Aorta (tissue), 5 donors: ENCODE measurements at places on chromosomes 1 and 21. TPM values are rescaled to one million over a fixed set of nuclear protein-coding genes. Genes with fewer than 3 reads are reported as not detected.

Gene SPRR2G
- not detected for polyA plus RNA-seq

Gene MFAP2
- polyA plus RNA-seq: 53.6 TPM

Gene VWA5B1
- not detected for polyA plus RNA-seq

Gene TNN
- polyA plus RNA-seq: not detected

Gene GNAT2
- polyA plus RNA-seq: not detected

Gene ATP6V1G3
- not detected for polyA plus RNA-seq

Gene ERG
- 59.6 TPM for polyA plus RNA-seq

Gene ZBTB17
- polyA plus RNA-seq: 15.0 TPM

Gene KIF17
- polyA plus RNA-seq: 2.6 TPM

Gene AMY1A
- polyA plus RNA-seq: not detected

Gene LDLRAD1
- polyA plus RNA-seq: not detected

Gene ITLN2
- polyA plus RNA-seq: 5.5 TPM

Gene SLAMF8
- 1.3 TPM for polyA plus RNA-seq

Gene PCP4L1
- not detected for polyA plus RNA-seq

Gene RSPH1
- polyA plus RNA-seq: 1.6 TPM

Gene KRTAP12-2
- polyA plus RNA-seq: not detected

Gene ADCY10
- 0.15 TPM for polyA plus RNA-seq

Gene LRRC71
- polyA plus RNA-seq: not detected

Gene FMO3
- 9.0 TPM for polyA plus RNA-seq

Gene LCE2C
- polyA plus RNA-seq: not detected

Gene LCA5L
- 3.4 TPM for polyA plus RNA-seq

Gene RNF207
- 15.8 TPM for polyA plus RNA-seq

Gene TRIM46
- polyA plus RNA-seq: 0.50 TPM

Gene PTAFR
- polyA plus RNA-seq: 3.5 TPM

Gene STX12
- polyA plus RNA-seq: 37.6 TPM

Gene C1orf87
- 1.0 TPM for polyA plus RNA-seq

Gene HPDL
- not detected for polyA plus RNA-seq

Gene PCP4
- not detected for polyA plus RNA-seq

Gene MAEL
- polyA plus RNA-seq: 0.28 TPM

Gene EXOC8
- polyA plus RNA-seq: 5.6 TPM

Gene FCRL2
- polyA plus RNA-seq: not detected

Gene UMODL1
- not detected for polyA plus RNA-seq
